ENCODE measurements at places on chromosomes 16 and 17.
A peak's percentile ranks its signal among the peaks of the same experiment; 100 is the strongest.

- no peak for DNase-seq
These were observed 2.0 kb upstream of the ALDH3A1 start for GRCh38 chr17:19750020-19750572.

- DNase-seq, result no peak
These were observed 11.2 kb upstream of the WFIKKN1 start for GRCh38 chr16:619476-620100.

DNA sequence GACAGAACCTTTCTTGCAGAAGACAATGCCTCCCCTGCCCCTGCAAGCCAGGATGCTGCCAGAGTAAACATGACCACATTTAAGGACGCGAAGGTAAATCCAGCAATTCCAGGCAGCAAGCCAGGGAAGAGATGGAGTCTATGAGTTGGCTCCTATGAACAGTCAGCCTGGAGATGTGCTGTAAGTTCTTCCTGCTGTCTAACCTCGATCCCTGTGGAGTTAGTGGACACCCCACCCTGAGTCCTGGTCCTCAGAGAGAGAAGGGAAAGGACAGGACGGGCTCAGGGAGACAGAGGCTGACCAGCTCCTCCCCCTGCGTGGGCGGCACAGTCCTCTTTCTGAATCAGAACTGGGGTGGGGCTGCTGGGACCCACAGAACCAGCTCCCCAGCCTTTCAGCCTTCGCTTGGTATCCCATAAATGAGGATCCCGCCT is 24.9 kb downstream of the CDC42EP4 start:
- no peak for DNase-seq

GRCh38 chr17:57523926-57524632 is 221.0 kb downstream of the CCDC182 start:
- peak; percentile 57 for DNase-seq

- no peak for DNase-seq
These were observed 3.8 kb upstream of the DYNLL2 start for GRCh38 chr17:58079300-58080033.

- DNase-seq, result no peak
These were observed 3.5 kb downstream of the CTRB1 start for GRCh38 chr16:75222271-75222783.

DNA sequence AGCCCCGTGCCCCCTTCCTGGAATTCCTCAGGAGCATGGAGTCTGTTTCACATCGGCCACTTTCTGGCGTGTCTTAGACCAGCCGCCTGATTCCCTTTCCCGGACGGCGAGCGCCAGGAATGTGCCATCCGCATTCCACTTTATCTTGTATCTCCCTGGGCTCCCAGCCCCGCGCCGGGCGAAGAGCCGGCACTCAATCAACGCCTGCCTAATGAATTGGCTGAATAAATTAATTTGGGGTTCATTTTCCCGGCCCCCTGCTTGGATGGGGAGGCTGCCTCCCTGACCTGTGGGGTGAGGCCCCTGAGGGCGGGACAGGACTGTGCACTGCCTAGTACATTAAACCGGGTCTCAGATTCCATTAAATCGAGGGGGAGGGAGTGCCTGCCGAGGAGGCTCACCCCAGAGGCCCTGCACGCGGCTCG is 282.3 kb upstream of the TNRC6C start:
- DNase-seq, result no peak

GRCh38 chr17:6856051-6856450 is 24.5 kb upstream of the TEKT1 start:
- DNase-seq, result peak; percentile 19

DNA sequence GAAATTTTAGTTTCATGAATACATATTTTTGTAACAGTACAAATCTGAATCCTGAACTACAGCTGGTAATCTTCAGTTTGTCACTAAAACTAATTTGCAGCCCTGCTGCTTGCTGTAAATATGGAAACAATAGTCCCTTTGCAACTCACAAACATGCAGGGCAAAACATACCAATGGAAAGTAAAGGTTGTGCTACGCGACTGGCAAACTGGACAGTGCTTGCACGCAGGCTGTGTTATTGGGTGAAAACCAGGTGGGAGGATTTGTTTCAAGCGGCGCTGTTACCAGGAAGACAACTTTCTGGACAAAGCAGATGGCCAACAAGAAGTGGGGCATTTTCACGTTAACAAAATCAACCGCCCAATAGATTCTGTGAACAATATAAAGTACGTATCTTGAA is 93.5 kb downstream of the CDYL2 start:
- no peak for DNase-seq

DNA sequence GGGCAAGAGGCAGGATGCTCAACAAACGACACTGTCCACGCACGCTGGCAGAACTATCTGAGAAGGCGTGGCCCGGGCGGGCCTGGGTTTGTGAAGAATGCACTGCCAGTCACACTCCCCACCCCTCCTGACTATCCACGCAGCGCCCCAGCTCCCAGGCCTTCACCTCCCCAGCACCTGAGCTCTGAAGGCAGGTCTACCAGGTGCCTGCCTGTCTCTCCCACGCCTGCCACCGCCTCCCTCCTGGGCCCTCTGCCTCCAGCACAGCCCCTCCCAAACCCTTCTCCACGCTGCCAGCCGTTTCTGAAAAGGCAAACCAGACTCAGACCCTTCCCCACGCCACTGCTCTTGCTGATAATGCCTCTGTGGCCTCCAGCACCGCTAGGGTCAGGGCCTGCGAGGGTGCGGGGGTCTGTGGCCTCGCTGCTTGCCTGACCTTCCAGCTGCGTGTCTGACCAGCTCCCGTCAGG is 11.6 kb downstream of the MYBBP1A start:
- DNase-seq, result no peak

- no peak for DNase-seq
These were observed 18.9 kb upstream of the HERPUD1 start for GRCh38 chr16:56912746-56913708.

- no peak for DNase-seq
These were observed 50.9 kb upstream of the TEKT3 start for GRCh38 chr17:15392326-15392741.

GRCh38 chr16:57503366-57503765 is 17.1 kb upstream of the DOK4 start:
- DNase-seq, result peak; percentile 63

- DNase-seq, result no peak
These were observed 122.2 kb downstream of the CCDC182 start for GRCh38 chr17:57622683-57623433.

- no peak for DNase-seq
These were observed 2.3 kb upstream of the MED24 start for GRCh38 chr17:40056379-40057015.

DNA sequence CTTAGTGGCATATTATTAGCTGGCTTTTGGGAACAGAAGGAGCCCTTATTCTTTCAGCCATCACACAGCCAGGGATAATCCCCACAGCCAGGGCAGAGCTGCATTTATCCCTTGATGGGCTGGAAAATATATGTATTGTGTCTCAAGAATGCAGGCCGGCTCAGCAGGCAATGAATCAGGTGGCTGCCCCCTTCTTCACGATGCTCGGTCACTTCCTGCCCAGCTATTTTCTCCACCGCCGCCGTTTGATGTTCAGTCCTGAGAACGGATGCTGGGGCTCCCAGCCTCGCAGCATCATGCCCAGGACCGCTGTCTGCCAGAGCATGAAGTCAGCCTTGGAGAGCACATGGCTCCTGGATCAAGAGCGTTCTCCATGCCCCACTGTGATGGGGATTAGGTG is 4.3 kb upstream of the MYH3 start:
- no peak for DNase-seq

DNA sequence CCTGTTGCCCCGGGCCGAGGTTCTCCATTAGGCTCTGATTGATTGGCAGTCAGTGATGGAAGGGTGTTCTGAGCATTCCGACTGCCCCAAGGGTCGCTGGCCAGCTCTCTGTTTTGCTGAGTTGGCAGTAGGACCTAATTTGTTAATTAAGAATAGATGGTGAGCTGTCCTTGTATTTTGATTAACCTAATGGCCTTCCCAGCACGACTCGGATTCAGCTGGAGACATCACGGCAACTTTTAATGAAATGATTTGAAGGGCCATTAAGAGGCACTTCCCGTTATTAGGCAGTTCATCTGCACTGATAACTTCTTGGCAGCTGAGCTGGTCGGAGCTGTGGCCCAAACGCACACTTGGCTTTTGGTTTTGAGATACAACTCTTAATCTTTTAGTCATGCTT is 74.2 kb downstream of the HAPSTR1 start:
- DNase-seq, result peak; percentile 83

- no peak for DNase-seq
These were observed 4.8 kb downstream of the EMP2 start for GRCh38 chr16:10575506-10576130.

- DNase-seq, result no peak
These were observed 668 bp downstream of the USP36 start for GRCh38 chr17:78839762-78840529.

GRCh38 chr16:17590711-17591654 is 120.2 kb upstream of the XYLT1 start:
- DNase-seq, result no peak

DNA sequence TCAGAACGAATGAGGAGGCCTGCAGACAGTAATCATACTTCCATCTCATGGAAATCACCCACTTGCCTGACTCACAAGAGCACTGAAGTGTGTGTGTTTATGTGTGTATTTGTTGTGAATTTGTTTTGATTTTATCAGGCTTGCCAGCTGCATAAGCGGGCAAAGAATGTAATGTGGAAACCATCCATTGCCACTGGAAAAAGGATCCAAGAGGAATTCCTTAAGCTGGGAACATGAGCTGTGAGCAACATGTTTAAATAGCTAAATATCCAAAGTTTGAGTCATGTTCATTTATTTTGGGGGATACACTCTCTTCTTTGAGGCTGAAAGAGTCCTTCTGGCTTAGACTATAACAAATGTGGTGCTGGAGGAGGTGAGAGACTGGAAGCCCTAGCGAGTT is 198.4 kb upstream of the TBX2 start:
- no peak for DNase-seq

DNA sequence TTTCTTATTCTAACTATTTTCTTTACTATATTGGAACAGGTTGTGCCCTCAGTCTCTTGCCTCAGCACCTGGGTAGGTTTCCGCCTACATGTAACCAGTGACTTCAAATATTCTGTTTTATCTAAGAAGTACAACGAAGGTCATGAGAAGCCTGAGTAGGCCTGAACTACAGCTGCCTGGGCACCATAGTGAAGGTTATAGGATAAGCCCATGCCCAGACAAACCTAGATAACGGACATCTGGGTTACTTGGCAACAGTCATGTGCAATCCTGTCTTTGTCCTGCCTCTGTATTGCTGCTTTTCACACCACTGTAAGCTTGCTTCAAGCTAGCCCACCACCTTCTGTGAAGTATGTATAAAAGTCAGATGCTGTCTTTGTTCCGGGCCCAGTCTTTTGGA is 25.4 kb upstream of the ARL4D start:
- DNase-seq, result no peak

- DNase-seq, result no peak
These were observed 35.4 kb downstream of the KCNJ16 start for GRCh38 chr17:70110443-70110880.

GRCh38 chr16:58085584-58086251 is 43.5 kb downstream of the CFAP20 start:
- DNase-seq, result no peak

DNA sequence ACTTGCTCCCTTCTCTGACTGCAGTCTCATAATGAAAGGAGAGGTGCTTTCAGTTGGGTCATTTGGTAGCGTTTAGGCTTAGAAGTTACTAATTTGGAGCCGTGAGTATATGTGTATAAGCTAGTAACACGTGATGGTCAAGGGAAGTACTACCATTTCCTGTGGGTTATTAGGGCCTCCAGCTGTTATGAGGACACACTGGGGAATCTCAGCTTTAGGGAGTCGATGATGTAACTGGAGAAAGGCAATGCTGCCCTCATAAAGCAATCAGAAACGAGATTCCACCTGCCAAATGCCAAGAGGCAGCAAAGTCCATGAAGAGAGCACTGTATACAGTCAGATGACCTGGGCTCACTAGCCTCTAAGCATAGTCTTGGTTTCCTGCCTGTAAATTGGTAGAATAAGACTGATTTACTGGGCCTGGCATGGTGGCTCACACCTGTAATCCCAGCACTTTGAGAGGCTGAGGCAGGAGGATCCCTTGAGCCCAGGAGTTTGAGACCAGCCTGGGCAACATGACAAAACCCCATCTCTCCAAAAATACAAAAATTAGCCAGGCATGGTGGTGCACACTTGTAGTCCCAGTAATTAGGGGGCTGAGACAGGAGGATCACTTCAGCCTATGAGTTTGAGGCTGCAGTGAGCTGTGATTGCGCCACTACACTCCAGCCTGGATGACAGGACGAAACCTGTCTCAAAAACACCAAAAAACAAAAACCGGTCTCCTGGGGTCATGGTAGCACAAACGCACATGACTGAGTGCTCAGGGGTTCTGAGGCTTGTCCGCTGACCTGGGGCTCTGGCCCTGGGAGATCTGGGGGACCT is 53.0 kb downstream of the SF3B3 start:
- DNase-seq, result no peak

DNA sequence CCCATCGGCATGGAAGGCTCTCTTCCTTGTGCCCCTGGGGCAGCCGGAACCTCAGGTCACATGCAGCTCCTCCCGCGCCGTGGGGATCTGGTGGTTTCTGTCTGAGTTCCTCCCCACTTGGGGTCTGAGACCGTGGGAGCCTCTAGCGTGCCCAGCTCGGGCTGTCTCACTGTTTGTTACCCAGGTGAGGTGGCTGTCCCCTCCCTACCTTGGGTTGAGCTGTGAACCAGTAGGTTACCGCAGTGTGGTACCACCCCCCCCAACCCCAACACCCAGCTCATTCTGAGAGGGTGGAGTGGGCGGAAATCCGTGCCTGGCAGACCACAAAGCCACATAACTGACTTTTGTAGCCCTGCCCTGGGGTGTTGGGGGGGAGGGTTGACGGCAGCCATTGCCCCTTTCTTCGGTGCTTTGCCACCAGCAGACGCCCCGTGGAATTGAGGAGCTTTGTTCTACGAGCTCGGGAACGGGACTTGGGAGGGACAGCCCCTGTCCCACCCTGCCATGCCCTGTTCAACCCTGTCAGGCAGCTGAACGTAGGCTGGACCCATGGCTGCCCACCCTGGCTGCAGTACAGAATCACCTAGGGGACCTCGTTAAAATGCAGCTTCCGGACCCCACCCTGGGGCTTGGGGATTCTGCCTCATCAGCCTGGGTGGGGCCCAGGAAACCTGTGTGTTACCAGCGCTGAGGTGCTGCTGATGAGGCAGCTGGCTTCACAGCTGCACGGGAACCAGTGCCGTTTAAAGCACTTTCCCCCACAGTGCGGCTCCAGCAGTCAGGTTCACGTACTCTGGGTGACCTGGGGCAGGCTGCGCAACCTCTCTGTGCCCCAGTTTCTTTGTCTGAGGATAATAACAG is 18.5 kb downstream of the RAP1GAP2 start:
- no peak for DNase-seq

DNA sequence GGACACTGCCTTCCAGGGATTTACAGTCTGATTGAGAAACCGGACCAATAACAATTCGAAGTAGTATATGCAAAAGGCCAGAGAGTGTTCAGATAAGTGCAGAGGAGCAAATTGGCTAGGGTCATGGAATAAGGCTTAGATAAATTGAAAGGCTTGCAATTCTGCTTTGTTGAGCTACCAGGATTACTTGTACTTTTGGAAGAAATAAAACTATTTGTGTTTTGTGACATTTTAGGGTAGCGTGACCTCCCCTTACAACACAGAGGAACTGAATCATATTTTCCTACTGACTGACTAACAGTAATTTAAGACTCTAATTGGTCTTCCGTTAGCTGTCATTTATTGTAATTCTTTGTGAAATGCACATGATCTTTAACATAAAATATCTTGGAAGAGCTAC is 104.7 kb downstream of the PITPNC1 start:
- DNase-seq, result no peak

Measured in DMS79 (cell line).